ENCODE measurements at places on chromosomes 11 and 22.

GRCh38 chr11:119664063-119664572 lies 64.9 kb downstream of the NECTIN1 start:
- no peak for DNase-seq

- DNase-seq = no peak
These were observed 14.2 kb downstream of the ZBTB44 start for GRCh38 chr11:130300567-130300966.

GRCh38 chr11:297586-298405 lies 1.5 kb downstream of the IFITM5 start:
- no peak for DNase-seq

DNA sequence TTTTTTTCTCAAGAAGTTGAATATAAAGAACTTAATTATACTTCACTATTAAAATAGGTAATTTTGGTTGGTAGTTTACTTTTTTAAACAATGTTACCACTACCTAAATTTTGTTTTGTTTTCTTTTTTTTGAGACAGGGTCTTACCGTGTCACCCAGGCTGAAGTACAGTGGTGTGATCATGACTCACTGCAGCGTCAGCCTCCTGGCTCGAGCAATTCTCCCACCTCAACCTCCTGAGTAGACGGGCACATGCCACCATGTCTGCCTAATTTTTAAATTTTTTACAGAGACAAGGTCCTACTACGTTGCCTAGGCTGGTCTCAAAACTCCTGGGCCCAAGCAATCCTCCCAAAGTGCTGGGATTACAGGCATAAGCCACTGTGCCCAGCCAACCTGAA lies 17.6 kb downstream of the SPCS2 start:
- DNase-seq = no peak

- peak; percentile 33 for DNase-seq
These were observed 48.8 kb downstream of the ENDOD1 start for GRCh38 chr11:95138448-95138847.

DNA sequence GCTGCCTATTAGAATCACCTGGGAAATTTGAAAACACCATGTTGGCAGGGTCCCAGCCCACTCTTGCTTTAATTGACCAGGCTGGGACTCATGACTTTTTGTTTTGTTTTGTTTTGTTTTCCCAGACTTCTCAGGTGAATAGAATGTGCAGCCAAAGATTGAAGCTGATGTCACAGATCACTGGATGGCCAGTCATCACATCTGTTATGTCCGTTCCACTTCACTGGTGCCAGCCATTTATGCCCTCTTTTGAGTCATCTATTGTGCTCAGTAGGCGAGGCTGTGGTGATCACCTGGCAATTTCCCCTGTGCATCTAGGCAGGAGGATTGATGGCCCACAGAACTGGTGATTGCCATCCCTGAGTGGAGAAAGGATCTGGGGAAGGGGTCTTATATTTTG lies 297.3 kb downstream of the INSC start:
- no peak for DNase-seq

DNA sequence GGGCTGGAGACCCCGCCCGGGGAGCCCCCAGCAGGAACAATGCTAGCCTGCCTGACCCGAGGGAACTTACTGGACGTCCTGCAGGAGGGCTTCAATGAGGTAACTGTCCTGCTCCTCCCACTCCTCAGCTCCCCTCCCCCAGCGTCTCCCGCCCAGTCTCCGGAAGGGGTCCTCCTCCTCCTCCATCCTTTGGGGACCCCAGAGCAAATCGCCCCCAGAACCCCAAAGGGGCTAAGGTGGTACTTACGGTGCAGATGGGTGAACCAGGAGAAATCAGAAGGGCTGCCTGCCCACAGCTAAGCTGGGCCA lies 272 bp downstream of the DIXDC1 start:
- no peak for DNase-seq

DNA sequence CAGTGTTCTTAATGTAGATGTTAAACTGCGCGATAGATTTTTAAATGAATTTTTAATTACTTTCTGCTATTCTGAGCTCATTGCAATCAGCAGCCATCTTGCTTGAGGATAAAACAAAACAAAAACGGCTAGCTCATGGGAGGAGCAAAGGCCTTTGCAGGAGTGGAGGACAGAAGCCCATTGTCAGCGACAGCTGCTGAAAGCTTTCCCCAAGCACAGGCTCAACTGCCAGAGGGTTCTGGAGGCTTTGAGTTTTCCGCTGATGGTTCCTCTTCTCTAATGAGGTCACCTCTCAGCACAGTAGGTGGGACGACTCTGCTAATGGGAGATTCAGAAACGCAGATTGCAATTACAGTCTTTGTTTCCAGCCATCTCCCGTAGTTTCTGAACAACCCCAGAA lies 167.1 kb upstream of the TTC12 start:
- DNase-seq = peak; percentile 78

GRCh38 chr22:33270596-33270995 lies 212.4 kb upstream of the SYN3 start:
- no peak for DNase-seq

DNA sequence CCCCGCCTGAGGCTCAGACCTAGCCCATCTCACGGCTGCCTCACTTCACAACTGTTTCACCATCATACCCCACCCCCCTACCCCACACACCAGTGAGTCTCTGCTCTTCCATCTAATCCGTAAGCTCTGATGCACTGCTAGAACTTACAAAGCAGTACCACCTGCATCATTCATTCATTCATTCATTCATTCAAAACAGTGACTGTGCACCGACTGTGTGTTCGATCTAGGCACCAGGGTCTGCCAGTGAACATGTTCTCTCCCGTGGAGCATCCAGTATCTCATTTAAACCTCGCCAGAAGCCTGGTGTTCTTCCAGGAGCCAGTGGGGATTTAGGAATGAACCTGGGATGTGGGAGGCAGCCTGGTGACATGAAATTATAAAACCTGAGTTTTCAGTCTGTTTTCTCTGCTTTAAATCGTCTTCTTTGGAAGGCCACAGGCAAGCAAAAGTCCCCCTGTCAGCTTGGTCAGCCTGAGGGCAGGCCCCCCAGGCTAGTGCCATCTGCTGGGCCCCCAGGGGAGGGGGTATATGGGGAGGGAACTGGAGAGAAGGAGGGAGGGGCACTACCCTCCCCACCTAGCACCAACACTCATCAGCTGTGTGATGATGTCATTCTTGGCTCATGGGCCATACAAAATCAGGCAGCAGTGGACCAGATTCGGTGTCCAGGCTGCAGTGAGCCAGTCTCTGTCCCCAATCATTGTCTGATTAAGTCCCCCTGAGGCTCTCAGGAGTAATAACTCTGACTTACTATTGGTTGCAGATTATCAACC lies 18.4 kb downstream of the TMPRSS6 start:
- DNase-seq = no peak

- DNase-seq = no peak
These were observed 77.9 kb upstream of the TOP3B start for GRCh38 chr22:22060200-22061084.

Data from NCI-H1417 treated with DMSO at 0.1 percent for 48 hours (cell line).